ENCODE measurements at places on chromosomes 16 and 17.
A peak's percentile ranks its signal among the peaks of the same experiment; 100 is the strongest.

GRCh38 chr16:57999366-57999970, 1.0 kb downstream of the ZNF319 start:
- DNase-seq, result no peak

DNA sequence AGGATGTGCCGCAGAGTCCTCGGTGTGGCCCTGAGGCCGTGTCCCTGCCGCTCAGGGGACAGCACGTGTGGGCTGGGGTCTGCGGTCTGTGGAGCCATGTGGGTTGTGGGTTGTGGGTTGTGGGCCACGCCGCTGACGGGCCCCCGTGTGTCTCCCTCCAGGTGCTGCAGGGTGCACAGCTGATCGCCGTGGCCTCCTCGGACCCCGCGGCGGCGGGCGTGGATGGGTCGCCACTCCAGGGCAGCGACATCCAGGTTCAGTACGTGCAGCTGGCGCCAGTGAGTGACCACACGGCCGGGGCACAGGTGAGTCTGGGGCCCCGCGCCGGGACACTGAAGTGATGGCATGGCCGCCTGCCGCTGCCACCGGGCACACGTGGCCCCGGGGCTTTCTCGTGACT, 120.7 kb downstream of the BANP start:
- DNase-seq, result no peak

- no peak for DNase-seq
Measured at GRCh38 chr16:69319381-69319780, 8.2 kb downstream of the VPS4A start.

DNA sequence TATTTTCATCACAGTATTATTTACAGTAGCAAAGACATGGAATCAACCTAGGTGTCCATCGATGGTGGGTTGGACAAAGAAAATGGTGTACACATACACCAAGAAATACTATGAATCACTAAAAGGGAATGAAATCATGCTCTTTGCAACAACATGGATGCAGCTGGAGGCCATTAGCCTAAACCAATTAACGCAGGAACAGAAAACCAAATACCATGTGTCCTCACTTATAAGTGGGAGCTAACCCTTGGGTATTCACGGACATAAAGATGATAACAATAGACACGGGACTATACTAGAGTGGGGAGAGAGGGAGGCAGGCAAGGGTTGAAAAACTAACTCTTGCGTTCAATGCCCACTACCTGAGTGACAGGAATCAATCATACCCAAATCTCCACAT, 41.0 kb downstream of the MRPS23 start:
- peak; percentile 38 for DNase-seq
